ENCODE measurements at places on chromosomes 3 and 15.

GRCh38 chr3:923161-923910, 169.5 kb upstream of the CNTN6 start:
- DNase-seq: no peak

GRCh38 chr3:103057003-103057402, 622.2 kb downstream of the ZPLD1 start:
- no peak for DNase-seq

GRCh38 chr3:31724651-31725050, 191.9 kb downstream of the STT3B start:
- DNase-seq: no peak

DNA sequence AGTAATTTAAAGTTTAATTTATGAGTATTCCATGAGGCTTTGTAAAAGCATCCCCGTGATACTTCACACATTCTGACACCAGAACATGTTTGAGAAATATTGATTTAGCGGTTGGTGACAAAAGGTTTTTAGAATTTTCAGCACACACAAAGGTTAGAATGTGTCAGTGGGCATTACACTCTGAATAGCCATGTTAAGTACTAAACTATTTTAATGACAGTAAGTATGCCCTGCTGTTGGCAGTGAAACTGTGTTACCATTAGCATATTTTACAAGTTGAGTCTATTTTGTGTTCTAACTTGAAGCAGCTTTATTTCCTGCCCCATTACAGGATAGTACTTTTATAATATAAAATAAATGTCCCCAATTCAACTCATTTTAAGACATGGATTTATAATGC, 66.5 kb downstream of the ADAMTSL3 start:
- DNase-seq: no peak

GRCh38 chr3:9067352-9067975, 104.2 kb upstream of the RAD18 start:
- DNase-seq: no peak

DNA sequence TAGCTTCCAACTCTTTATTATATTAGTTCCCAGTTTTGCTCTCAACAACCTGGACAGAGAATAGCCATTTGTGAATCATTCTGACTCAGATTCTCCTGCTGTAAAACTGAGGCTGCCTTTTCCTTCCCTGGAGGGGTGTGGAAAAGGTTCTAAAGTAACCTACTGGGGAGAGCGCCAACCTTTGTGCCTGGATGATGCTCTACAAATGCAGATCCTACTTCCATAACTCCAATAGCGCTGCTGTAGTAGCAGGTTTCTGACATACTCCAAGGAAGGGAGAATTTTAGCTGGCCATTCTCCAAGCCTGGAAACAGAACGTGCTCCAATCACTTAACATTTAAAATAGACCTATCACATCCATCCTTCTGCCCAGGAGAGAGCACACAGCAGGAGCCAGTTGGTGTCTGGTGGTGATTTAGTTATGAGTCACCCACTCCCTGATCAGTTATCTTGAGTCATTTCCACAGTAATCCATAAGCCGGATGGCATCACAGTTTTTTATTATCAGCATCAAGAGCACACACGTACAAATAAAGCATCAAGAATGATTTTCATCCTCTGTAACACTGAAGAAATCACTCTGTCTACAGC, 38.3 kb downstream of the MYH15 start:
- no peak for DNase-seq

DNA sequence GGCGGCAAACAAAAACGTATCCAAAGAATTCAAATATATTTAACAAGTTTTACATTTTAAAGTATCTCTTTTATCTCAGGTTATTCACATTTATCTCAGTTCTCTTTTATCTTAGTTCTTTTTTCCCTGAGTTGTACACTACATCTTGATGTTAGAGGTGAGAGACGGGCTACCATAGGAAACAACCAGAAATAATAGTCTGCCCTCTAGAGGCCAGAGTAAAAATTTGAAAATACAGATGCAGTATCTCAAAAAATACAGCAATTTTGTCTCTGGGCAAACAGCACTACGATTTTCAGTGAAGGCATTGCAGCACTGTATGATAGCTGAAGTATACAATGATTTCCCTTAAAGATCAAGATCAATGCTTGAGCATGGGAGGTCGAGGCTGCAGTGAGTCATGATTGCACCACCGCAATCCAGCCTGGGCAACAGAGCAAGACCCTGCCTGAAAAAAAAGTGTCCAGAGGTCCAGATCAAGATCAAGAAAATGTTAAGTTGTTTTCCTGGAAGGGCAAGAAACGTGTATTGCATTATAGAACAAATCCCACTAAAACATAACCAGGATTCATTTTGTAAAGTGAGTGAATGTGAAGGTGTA, 82.6 kb upstream of the ATP11B start:
- DNase-seq: no peak

- DNase-seq: no peak
Observed at GRCh38 chr3:69214241-69214640, 91.8 kb upstream of the LMOD3 start.

GRCh38 chr3:178284181-178284580, 252.1 kb upstream of the KCNMB2 start:
- DNase-seq: no peak

DNA sequence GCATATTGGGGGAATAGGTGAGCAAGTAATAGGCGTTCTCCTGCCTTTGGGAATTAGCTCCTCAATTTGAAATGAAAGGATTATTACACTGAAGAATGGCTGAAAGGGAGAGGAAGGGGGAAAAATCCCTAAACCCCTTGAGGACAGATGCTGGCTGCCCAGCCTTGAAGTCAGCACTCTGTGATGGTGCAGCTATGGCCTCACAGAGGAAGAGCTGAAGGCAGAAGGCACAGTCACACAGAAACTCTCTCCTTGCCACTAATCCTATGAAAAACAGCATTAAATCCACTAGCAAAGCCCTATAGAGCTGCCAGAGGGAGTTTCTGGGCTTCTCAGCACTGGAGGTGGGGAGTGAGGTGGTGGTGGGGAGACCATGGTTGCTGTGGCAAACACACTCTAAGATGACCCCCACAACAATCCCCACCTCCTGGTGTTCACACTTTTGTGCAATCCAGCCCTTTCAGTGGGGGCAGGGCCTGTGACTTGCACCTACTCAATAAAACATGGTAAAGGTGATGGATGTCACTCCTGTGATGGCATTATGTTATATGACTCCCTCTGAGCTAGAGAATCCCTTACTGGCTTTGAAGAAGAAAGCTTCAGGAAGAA, 101.2 kb downstream of the RFTN1 start:
- no peak for DNase-seq

DNA sequence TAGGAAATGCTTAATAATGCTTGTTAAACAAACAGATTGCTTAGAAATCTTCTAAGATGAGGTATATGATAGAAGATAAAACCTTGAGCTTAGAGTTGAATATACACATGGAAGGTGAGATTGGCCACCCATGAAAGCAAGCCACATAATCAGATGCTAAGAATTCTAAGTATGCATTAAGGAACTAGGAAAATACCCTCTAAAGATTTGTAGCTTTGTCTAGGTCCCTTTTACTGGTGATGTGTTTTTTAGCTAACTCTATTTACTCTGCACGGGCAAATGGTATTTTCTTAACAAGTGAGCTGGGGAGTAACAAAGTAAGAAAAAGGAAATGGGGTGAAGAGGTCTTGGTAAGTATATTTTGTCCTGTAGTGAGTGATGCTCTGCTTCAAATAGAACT, 310.3 kb downstream of the OXSM start:
- no peak for DNase-seq

DNA sequence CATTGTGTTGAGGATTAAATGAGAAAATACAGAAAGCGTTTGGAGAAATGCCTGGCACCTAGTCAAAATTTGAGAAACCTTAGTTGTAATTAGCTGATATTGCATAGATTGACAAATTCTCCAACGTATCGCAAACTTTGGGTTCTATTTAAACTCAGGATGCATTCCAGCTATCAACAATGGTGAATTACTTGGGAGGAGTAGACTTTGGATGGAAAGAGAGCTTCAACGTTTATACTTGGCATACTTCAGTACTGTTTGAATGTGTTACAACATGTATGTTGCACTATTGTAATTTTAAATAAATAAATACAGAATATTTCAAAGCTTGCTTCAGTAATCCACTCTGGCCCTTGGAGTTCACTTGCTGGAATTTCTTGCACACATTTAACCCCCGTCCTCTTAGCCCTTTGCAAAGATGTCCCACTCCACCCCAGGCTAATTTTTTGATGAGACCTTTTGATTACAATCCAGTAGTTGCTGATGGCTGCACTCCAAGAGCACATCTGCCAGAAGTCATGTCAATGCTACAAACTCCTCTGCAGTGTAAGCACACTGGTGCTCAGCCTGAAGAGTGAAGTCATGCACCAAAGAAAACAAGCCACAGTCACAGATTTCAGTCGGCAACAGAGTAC, 4.7 kb upstream of the DIS3L start:
- no peak for DNase-seq

- no peak for DNase-seq
Observed at GRCh38 chr3:164196477-164196876, 881.8 kb downstream of the SI start.

DNA sequence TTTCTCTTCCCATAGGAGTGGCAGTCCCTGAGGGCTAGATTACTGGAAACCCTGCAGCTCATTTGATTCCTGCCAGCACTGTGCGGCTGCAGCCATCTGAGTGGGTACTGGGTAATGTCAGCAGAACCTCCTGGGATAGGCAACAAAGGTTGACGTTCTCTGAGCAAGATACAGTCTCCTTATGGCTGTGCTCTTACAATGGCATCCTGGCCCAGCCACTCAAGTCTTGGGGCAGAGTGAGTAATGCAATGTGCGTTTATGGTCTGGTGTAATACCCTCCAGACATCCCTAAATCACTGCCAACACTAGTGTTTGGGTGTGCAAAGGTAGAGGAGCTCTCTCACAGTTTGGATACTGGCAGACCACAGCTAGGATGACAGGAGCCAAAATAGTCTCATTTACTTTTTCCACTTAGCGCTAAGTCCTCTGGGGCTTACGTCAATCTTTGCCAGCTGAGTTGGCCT, 775.8 kb downstream of the ZNF385D start:
- DNase-seq: no peak
